ENCODE measurements at places on chromosomes 12 and 14. TPM values are rescaled to one million over a fixed set of nuclear protein-coding genes. Genes with fewer than 3 reads are reported as not detected.

HOXC4 gene
- total RNA-seq, result not detected

DNA sequence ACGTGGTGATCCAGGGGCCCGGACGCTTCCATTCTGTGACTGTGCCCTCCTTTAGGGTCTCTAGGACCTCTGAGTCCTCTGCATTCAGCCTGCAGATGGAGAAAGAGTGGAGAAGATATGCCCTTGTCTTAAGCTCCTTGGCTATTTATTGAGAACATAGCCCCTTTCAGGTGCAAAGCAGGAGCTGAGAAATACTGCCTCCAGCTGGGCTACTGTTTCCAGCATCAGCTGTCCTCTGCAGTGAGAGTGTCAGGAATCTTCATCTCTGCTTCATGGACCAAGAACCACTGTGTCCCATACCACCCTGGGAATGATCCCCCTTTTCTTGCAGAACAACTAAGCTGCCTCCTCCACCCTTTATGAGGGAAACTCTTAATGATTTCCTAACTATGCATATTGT, 47.8 kb upstream of the CEP83 start:
- H3K27me3 ChIP-seq, result peaks cover 24% of the 10 kb centered on the region
- H3K36me3 ChIP-seq, result no peaks in the 10 kb centered on the region
- H3K4me3 ChIP-seq, result no peak overlapping the region
- no peak overlapping the region for H3K27ac ChIP-seq

- H3K27me3 ChIP-seq, result no peaks in the 10 kb centered on the region
- no peaks in the 10 kb centered on the region for H3K36me3 ChIP-seq
- no peaks in the 10 kb centered on the region for H3K4me1 ChIP-seq
These were observed 1598.0 kb upstream of the TMEM132C start for GRCh38 chr12:126668961-126669360.

DNA sequence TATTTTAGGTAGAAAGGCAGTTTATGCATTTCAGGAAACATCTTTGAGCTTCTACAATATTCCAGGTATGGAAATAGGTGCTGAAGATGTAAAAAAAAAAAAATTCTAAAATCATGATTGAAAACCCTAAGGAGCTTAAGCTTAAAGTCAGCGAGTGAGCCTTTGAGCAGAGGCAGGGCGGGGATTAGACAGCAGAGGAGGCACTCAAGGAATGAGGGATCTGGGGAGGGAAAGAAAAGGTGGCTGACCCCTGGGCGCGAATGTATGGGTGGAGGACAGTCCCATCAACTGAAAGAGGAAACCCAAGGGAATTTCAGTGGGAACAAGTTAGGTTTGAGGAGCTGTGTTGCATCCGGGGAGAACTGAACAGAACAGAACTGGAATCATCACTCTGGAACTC, 6.4 kb upstream of the PTMS start:
- no peaks in the 10 kb centered on the region for H3K27me3 ChIP-seq
- no peak for DNase-seq

- peaks cover 3% of the 10 kb centered on the region for H3K4me1 ChIP-seq
- H3K36me3 ChIP-seq, result no peaks in the 10 kb centered on the region
- H3K4me3 ChIP-seq, result no peak overlapping the region
- H3K27me3 ChIP-seq, result peaks cover 13% of the 10 kb centered on the region
- no peak for DNase-seq
These were observed 162.1 kb downstream of the ADCK1 start for GRCh38 chr14:77961847-77962580.

- DNase-seq, result no peak
- no peak overlapping the region for H3K27ac ChIP-seq
These were observed 3.9 kb downstream of the KRT2 start for GRCh38 chr12:52648012-52648550.

GRCh38 chr12:89597770-89598169, 71.9 kb upstream of the POC1B start:
- peaks cover 8% of the 10 kb centered on the region for H3K36me3 ChIP-seq
- no peak for DNase-seq
- H3K4me3 ChIP-seq, result no peak overlapping the region
- peaks cover 3% of the 10 kb centered on the region for H3K4me1 ChIP-seq
- H3K27me3 ChIP-seq, result no peaks in the 10 kb centered on the region
- no peak overlapping the region for H3K27ac ChIP-seq

ACSM4 gene
- total RNA-seq, result not detected

DNA sequence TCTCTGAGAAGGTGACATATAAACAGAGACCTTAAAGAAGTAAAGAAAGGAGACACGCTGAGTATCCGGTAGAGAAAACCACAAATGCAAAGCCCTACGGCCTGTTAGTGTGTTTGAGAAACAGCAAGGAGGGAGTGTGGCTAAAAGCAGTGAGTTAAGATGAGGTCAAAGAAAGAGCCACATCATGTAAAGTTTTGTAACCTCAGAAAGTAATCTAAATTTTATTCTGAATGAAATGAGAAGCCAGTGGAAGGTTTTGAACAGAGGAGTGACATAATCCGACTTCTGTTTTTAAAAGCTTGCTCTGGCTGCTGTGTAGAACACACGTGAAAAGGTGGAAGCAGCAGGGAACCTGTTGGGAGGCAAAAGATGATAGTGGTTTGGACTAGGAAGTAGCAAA, 32.6 kb downstream of the PPP2R5E start:
- DNase-seq, result no peak
- H3K4me3 ChIP-seq, result no peak overlapping the region
- H3K27ac ChIP-seq, result no peak overlapping the region

EGLN3 gene
- 2.8 TPM for total RNA-seq

- peaks cover 1% of the 10 kb centered on the region for H3K36me3 ChIP-seq
These were observed 141.9 kb upstream of the PRKD1 start for GRCh38 chr14:30069536-30069935.

PTCSC3 gene
- not detected for total RNA-seq

OR4K13 gene
- not detected for total RNA-seq

DNA sequence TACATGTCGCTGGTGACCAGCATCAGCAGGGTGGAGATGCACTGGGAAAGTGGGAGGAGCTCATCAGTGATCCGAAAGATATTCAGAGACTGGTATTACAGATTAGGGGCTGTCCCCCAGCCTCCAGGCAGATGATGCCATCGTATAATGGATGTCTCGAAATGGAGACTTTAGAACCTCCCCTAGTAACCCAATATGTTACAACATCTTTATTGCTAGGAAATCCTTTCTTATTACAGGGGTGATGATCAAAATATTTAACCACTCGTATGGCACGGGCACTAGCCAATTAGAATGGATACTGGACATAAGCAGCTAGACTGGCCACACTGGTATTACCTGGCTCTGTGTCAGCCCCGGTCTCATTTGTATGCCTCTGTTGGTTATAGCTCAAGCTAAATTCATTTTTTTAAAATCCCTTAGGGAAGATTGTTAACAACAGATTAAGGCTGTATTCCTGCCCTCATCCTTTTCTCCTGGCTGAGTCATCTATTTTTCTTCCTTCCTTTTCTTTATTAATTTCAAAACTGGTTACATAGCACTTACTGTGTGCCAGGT, 10.8 kb upstream of the CEBPE start:
- no peak overlapping the region for H3K27ac ChIP-seq
- H3K36me3 ChIP-seq, result no peaks in the 10 kb centered on the region
- no peaks in the 10 kb centered on the region for H3K4me1 ChIP-seq
- no peak overlapping the region for H3K4me3 ChIP-seq
- DNase-seq, result no peak
- peaks cover 28% of the 10 kb centered on the region for H3K27me3 ChIP-seq

DNA sequence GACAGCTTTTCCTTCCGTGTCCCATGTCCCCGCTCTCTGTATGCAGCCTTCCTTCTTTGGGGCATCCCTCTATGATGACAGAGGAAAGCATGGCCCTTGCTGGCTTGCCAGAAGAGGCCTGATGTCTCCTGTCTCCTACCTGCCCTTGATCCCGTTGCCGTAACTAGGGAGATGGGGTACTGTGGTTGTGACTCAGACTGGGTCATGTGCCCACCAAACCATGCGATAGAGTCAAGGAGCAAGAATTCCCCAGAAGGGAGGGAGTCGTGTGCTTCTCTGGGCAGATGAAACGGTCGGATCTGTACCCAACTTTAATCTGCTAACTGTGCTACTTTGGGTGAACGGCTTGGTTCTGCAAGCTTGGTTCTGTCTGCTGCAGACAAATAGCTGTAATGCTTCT, 99.1 kb upstream of the DYNC1H1 start:
- peaks cover 2% of the 10 kb centered on the region for H3K36me3 ChIP-seq
- H3K4me3 ChIP-seq, result no peak overlapping the region
- no peak overlapping the region for H3K27ac ChIP-seq
- no peak for DNase-seq

DPF3 gene
- 1.1 TPM for total RNA-seq

GRCh38 chr12:55681142-55682077, 26.3 kb downstream of the ITGA7 start:
- H3K27ac ChIP-seq, result peak overlapping the region; percentile 55
- H3K27me3 ChIP-seq, result peaks cover 19% of the 10 kb centered on the region
- H3K4me1 ChIP-seq, result peaks cover 14% of the 10 kb centered on the region
- peak; percentile 74 for DNase-seq
- H3K36me3 ChIP-seq, result no peaks in the 10 kb centered on the region
- H3K4me3 ChIP-seq, result peak overlapping the region; percentile 41

PLXNC1 gene
- total RNA-seq, result 0.67 TPM

DNA sequence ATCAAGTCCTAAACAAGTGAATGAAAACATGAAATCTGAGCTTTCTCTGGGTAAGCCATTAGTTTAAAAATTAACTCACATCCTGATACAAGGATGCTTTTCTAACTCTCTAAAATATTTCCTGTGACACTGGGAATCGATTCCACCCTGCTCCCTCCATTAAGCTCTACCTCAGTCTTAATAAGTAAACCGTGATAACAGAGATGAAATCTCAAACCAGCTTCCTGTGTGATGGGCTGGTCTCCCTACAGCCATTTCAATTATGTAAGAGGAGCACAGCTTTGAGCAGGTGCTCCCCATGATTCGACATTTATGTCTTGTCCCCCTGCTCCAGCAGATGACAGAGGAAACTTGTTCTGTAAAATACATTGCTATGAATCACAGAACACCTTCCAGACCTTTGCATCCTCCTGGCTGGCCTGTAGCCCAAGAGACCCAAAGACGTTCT, 59.0 kb downstream of the GAS2L3 start:
- no peak for DNase-seq
- H3K4me1 ChIP-seq, result peaks cover 9% of the 10 kb centered on the region
- no peaks in the 10 kb centered on the region for H3K36me3 ChIP-seq
- no peaks in the 10 kb centered on the region for H3K27me3 ChIP-seq

DNA sequence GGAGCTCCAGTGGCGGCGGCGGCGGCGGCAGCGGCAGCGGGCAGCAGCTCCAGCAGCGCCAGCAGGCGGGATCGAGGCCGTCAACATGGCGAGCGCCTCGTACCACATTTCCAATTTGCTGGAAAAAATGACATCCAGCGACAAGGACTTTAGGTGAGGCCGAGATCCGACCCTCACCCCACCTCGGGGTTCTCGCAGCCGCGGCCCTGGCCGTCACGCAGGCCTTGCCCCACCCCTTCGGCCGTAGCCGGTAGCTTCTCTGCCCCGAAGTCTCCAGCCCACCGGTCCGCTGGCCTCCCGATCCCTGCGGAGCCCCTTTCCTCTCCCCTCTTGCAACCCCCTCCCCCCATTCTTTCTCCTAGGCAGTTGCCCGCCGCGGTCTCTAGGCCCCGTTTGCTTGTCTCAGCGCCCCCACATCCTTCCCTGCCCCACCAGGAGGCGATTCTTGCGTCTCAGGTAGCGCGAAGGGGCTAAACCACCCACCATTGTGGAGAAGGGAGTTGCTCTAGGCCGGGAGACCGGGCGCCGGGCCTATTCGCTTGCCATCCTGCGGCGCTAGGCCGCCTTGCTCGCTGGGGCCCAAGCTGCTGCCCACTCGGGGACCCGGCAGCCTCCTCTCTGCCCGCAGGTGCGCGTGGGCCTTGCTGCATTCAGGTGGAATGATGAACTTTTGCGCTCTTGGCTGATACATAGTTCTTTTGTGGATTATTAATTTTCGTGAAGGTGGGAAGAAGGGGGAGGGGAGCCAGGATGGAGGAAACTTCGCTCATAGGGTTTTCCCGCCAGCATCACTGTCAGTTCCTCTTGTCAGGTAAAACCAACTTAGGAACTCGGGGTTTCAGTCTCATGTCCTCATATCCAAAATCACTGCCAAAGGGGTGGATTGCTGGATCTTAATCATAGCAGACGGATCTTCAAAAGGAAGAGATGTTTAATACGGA, 745 bp downstream of the CAND1 start:
- no peaks in the 10 kb centered on the region for H3K27me3 ChIP-seq
- peak overlapping the region; percentile 100 for H3K27ac ChIP-seq
- DNase-seq, result no peak

FIGNL2 gene
- total RNA-seq, result 0.30 TPM

- no peak for DNase-seq
- no peak overlapping the region for H3K27ac ChIP-seq
- peaks cover 2% of the 10 kb centered on the region for H3K27me3 ChIP-seq
- H3K4me3 ChIP-seq, result no peak overlapping the region
- H3K4me1 ChIP-seq, result peaks cover 14% of the 10 kb centered on the region
- no peaks in the 10 kb centered on the region for H3K36me3 ChIP-seq
These were observed 659.6 kb upstream of the TBX3 start for GRCh38 chr12:115343601-115344000.

DNA sequence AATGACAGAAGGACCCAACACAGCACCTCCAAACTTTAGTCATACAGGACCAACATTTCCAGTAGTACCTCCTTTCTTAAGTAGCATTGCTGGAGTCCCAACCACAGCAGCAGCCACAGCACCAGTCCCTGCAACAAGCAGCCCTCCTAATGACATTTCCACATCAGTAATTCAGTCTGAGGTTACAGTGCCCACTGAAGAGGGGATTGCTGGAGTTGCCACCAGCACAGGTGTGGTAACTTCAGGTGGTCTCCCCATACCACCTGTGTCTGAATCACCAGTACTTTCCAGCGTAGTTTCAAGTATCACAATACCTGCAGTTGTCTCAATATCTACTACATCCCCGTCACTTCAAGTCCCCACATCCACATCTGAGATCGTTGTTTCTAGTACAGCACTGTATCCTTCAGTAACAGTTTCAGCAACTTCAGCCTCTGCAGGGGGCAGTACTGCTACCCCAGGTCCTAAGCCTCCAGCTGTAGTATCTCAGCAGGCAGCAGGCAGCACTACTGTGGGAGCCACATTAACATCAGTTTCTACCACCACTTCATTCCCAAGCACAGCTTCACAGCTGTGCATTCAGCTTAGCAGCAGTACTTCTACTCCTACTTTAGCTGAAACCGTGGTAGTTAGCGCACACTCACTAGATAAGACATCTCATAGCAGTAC, 64.6 kb downstream of the RAD52 start:
- H3K27ac ChIP-seq, result peak overlapping the region; percentile 52
- no peaks in the 10 kb centered on the region for H3K4me1 ChIP-seq
- peaks cover 55% of the 10 kb centered on the region for H3K36me3 ChIP-seq
- H3K4me3 ChIP-seq, result no peak overlapping the region
- no peak for DNase-seq
- H3K27me3 ChIP-seq, result no peaks in the 10 kb centered on the region

DNA sequence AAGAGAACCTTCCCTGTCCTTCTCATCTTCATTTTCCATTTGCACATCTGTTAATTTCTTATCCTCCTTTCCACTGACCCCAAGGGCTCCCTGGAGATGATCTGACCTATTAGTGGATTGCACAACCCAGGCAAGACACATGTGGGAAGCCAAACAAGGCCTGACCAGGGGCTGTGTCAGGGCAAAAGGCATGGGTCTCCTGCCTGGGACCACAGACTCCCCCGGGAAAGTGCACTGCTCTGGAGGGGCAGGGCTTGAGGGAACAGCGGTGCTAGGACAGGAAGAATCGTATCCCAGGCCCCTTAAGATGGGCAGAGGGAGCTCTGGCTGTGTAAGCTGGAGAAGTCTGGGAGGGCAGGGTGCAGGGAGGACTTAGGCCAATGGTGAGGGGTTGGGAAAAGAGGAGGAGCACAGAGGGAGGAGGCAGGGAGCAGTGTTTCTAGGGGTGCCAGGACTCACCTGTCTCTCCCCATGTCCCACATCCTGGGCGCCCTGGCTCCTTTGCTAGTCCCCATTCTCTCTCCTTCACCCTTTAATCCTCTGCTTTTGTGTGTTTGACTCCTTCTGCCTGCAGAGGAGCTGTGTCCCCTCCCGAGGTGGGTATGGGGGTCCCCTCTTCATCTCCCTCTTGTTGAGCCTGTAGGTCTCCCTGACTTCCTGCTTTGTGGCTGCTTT, 25.3 kb downstream of the PLEKHG3 start:
- H3K4me3 ChIP-seq, result no peak overlapping the region
- H3K4me1 ChIP-seq, result peaks cover 35% of the 10 kb centered on the region

ZNF268 gene
- total RNA-seq, result 22.2 TPM

Data from chondrocyte (in vitro differentiated cells).